GM20000 (cell line): ENCODE measurements at places on chromosomes 13 and 19.

DNA sequence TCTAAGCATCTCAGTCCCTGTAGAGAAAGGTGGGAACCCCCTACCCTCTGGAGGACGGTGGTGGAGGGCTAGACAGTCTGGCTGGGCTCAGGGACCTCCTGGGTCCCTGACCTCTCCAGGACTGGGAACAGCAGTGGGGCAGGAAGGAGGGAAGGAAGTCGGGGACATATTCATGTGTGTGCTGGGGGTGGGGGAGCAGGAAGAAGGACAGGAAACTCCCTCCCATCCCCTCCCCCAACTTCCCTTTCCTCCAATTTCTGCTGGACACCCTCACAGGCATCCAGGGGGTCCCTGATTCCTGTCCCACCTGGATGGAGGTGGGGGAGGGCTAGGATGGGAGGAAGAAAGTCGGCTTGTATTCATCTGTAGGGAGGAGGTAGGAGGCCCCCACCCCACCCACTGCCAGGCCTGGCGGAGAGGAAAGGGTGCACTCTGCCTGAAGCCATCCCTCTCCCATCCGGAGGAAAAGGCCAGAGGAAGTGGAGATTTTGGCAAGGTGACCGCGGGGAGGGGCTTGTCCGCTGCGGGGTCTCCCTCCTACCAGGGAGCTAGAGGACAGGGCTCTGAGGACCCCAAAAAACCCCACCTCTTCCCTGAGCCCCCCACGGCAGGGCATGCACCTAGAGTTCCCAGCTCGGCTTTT, 2.3 kb downstream of the NOVA2 start:
- no peak for DNase-seq

DNA sequence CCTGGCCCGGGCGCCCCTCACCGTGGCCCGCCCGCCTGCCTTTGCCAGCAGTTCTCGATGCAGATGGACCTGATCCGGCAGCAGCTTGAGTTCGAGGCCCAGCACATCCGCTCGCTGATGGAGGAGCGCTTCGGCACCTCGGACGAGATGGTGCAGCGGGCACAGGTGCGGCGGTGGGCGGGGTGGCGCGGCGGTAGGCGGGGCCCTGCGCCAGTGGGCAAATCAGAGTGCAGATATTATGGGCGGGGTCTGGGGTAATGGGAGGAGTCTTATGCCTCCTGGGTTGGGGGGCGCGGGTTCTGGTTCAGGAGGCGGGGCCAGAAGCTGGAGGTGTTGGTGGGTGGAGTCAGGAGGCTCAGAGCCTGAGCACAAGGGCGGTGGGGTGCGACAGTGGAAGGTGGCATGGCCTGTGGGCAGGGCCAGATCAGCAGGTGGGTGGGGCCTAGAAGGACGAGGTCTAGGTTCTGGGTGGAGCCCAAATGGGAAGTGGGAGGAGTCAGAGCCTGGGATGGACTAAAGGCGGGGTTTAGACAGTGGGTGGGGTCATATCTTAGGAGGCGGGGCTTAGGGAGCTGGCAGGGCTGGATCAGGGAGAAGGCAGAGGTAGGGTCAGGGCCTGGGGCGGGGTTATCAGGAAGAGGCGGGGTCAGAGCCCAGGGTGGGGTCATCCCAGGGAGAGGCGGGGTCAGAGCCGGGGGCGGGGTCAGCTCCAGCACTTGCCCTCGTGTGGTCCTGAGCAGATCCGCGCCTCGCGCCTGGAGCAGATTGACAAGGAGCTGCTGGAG, 5.6 kb downstream of the APC2 start:
- peak; percentile 86 for DNase-seq

DNA sequence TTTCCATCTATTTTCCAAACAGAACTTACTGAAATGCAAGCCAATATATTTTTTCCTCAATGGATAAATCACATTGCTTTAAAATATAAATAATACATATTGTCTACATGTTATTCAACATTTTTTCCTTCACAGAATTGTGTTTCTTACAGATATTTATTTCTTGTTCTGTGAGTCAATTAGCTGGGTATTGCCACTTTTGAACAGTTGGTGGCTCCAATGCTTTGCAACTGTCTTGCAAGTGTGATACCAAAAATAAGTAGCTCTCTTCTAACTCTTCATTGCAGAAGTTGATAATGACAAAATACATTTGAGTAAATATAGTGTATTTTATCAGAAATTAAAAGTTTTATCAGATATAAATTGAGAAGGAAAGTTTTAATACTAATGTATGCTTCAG, 17.1 kb upstream of the GPC5 start:
- DNase-seq, result no peak

DNA sequence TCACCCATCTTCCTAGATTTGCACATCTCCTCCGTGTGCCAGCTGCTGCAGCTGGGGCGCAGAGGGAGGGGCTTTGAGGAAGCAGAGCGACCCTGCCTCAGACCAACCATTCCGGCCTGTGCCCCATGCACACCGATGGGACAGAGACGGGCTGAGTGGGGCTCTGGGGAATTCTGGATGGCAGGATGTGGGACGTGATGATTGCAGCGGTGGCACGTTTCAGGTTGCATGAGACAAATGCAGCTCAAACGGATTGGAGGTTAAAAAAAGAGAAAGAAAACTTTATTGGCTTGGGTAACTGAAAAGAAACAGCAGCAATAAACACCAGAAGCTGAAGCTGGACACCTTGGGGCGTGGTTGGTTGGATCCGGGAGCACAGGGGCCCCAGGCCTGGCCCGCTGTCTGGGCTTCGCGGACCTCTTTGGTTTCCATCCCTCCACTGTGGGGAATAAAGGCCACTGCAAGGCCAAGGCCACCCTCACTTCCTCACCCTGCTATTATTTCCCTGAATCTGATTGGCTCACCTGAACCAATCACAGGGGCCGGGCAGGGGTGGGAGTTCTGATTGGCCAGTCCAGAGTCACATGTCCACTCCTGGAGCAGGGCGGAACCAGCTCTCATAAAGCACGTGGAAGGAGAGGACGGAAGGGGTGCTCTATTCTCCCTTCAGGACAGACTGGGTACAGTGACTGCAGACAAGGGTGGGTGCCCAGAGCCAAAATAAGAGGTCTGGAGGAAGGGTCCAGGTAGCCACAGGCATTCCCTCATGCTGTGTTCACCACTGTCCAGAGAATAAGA, 6.1 kb upstream of the ZNF787 start:
- DNase-seq, result no peak

GRCh38 chr13:111413407-111414187, 93.2 kb downstream of the TEX29 start:
- DNase-seq, result no peak

GRCh38 chr13:51999510-51999911, 11.7 kb downstream of the ATP7B start:
- DNase-seq, result no peak

GRCh38 chr19:33557720-33558119, 36.1 kb upstream of the PEPD start:
- DNase-seq, result no peak

DNA sequence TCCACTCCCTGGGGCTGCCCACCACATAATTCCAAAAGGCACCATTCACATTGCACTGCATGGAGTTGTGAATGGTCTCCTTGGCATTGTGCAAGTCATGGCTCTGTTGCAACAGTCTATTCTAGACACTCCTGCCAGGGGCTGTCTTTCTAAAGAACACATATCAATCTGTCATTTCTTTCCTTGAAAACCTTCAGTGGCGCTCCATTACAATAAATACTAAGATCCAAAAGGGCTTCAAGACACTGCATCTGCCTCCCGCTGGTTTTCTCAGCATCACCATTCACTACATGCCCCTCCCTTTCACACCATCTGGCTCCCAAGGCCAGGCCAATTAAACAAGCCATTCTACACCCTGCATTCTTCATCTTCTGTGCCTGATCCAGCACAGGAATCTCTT, 32.2 kb upstream of the TM9SF2 start:
- DNase-seq, result no peak

DNA sequence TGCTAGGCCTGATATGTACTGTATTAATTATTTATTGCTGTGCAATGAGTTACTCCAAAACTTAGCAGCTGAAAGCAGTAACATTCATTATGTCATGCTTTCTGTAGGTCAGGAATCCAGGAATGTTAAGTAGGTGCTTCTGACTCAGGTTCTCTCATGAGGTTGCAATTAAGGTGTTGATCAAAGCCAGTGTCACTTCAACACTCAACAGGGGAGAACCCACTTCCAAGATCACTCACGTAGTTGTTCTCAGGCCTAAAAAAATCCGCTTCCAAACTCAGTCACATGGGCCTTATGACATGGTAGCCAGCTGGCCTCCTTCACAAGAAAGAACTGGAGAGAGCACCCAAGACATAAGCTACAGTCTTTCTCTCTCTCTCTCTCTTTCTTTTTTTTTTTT, 211.1 kb upstream of the NBEA start:
- no peak for DNase-seq

DNA sequence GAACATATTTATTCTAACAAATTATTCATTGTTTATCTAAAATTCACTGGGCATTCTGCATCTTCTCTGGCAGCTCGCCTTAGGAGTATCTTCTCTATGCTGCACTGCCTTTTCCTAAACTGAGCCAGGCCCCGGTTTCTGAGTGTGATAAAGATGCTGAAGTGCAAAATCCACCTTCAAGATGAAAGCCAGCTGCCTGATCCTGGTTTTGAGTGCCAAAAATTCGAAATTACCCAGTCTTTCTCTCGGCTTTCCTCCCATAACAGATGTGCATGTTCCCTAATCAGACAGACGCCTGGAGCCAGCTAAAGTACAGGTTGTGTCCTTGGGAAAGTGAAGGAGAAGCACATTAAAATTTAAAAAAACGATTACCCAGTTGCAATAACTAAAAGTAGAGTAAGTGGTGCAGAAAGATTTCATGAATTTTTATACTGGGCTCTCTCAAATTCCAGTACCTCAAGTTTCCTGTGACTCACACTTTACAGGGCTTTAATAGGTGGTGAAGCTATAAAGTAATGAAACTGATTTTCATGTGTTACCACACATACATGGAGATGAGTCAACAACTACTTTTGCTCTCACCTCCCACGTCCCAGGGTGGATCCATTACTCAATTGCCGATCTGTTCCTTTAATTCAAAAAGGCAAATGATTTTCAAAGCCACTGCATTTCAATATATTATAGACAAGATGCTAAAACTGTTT, 65.0 kb upstream of the GTF2F2 start:
- DNase-seq, result peak; percentile 55

GRCh38 chr13:46640843-46641242, 87.9 kb downstream of the LRCH1 start:
- no peak for DNase-seq

DNA sequence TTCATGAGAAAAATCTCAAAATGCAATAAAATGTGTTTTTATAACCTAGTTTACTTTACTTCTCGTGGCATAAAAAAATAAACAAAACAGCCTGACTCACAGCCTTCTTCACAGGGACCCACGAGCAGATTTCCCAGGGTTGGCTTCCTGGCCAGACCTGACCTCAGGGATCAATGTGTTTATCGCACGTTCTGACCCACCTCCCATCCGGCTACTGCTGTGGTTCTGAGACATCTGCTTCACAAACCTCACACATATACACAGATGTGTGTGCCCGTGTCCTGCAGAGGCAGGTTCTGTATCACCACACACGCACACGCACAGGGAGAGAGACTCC, 118.3 kb downstream of the COL4A2 start:
- no peak for DNase-seq

DNA sequence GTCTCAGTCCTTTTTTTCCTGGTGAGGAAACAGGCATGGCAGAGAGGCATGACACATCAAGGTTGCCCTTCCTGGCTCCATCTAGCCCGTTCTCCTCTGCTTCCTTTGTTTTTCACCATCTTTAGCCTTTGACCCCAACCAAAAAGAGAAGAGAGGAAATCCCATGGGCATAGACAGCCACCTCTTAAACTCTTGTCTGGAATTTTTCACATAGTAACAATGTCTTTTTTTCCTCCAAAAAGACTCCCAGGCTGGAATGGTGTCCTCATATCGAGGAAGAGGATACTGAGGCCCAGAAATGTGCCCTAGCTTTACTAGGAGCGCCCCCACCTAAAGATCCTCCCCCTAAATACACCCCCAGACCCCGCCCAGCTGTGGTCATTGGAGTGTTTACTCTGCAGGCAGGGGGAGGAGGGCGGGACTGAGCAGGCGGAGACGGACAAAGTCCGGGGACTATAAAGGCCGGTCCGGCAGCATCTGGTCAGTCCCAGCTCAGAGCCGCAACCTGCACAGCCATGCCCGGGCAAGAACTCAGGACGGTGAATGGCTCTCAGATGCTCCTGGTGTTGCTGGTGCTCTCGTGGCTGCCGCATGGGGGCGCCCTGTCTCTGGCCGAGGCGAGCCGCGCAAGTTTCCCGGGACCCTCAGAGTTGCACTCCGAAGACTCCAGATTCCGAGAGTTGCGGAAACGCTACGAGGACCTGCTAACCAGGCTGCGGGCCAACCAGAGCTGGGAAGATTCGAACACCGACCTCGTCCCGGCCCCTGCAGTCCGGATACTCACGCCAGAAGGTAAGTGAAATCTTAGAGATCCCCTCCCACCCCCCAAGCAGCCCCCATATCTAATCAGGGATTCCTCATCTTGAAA, at the start of gene GDF15:
TSS of gene GDF15 (plus strand) at position 484 of the 868 bp plus-strand sequence. CDS start at position 516, 32 bp downstream.
- peak; percentile 70 for DNase-seq

- no peak for DNase-seq
These were observed 39.8 kb upstream of the LATS2 start for GRCh38 chr13:21100994-21101757.

- no peak for DNase-seq
These were observed 11.6 kb upstream of the RETN start for GRCh38 chr19:7657131-7657751.

DNA sequence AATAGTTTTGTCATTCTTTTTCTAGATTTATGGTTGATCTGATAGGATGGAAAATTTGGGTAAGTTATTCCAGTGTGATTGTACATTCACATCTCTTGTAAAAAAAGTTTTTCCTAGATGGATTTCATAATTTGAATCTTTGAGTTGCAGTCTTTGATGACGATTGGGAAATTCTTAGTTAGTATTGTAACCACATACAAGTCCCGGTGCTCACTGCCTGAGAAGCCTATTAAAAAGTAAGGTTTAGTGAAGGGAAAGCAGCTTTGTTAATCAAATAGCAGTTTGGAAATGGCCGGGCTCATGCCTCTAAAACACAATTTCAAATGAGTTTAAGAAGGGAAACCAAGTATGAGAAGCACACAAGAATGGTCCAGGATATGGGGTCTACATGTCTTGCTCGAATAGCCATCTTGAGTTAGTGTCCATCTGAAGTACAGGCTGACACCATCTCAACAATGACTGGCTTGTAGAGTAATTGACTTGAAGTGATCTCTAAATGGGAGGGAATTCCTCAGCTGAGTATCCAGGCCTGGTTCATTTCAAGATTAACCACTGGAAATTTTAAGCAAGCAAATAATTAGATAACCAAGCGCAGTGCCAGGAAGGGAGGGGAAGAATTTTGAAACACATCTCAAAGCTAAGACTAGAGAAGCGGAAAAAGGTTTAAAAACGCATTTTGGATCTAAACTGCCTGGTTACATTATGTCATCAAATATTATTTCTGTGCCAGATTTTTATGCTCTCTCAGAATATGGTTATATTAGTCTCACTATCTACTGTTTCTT, 1145.6 kb upstream of the MIR17HG start:
- no peak for DNase-seq
